ENCODE measurements at places on chromosomes 3 and 15.

- no peak for DNase-seq
Measured at GRCh38 chr3:70981231-70981880, 602.2 kb downstream of the FOXP1 start.

- DNase-seq = no peak
Measured at GRCh38 chr3:105473521-105474223, 107.0 kb downstream of the ALCAM start.

- DNase-seq = no peak
Measured at GRCh38 chr3:152202976-152203626, 65.6 kb upstream of the MBNL1 start.

- DNase-seq = no peak
Measured at GRCh38 chr3:52811452-52812011, 16.9 kb downstream of the ITIH3 start.

DNA sequence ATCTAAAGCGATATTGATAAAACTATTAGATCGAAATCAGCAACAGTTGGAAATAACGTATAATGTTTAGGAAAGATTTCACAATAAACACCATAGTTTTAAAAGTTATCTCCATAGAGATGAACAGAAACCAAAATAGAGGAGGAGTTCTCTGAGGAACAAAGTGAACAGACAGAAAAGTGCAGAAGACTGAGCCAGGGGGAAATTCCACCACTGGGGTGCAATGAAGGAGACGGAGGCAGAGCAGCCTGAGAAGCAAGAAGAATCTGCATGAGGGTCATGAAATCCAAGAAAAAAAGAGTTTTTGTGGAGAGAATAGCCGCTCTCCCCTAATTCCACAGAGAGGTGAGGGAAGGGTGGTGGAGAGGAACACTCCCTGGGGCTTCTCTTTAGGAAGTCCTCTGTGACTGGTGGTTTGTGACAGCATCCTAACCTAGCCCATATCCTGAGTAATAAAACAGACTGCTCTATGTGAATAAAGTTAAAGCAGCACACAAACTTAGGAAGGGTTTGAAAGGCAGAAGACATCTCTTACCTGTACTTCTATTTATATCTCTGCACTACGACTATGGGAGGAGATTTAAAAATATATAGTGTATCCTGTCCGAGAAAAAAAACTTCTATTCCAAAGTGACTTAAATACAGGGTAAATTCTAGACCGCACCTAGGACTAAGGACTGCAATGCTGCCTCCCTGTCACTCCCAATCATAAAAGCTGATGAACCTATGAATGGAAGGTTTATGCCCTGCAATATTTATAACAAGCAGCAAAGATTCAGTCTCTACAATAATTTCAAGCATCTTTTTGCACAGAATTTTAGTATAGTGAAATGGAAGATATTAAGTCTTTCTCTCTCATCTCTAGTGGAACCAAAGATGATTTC, 22.9 kb downstream of the ATP8B4 start:
- DNase-seq = no peak

GRCh38 chr3:150545419-150546225, 674 bp downstream of the SERP1 start:
- DNase-seq = no peak

GRCh38 chr15:42511007-42511391, 15.6 kb downstream of the SNAP23 start:
- no peak for DNase-seq

GRCh38 chr3:156816091-156816793, 9.9 kb upstream of the LEKR1 start:
- DNase-seq = peak; percentile 40

GRCh38 chr15:67079361-67079760, 14.0 kb downstream of the SMAD3 start:
- DNase-seq = no peak
